ENCODE measurements at places on chromosomes 13 and 19. TPM values are rescaled to one million over a fixed set of nuclear protein-coding genes. Genes with fewer than 3 reads are reported as not detected.
A peak's percentile ranks its signal among the peaks of the same experiment; 100 is the strongest.

GRCh38 chr19:51140441-51140840, 1.7 kb upstream of the SIGLEC7 start:
- DNase-seq, result no peak

GRCh38 chr13:44786756-44787155, 202.5 kb downstream of the NUFIP1 start:
- DNase-seq, result no peak

DNA sequence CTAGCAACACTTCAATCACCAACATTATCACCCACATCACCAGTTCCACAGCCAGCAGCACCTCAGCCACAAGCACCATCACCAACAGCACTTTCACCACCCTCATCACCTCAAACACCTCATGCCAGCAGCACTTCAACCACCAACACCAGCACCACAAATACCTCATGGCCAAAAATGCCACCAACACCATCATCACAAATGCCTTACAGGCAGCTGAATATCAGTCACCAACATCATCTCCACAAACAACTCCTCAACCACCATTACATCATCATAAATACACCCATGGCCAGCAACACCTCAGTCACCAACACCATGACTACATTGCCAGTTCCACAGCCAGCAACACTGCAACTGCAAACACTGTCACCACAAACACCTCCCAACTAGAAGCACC, 10.4 kb downstream of the FCER2 start:
- no peak for DNase-seq

- DNase-seq, result peak; percentile 87
Observed at GRCh38 chr19:12163826-12164225, 930 bp downstream of the ZNF136 start.

Gene CNFN
- not detected for total RNA-seq

- peak; percentile 56 for DNase-seq
Observed at GRCh38 chr19:46945694-46946489, 73.7 kb upstream of the NPAS1 start.

Gene P2RY11
- total RNA-seq, result 6.3 TPM

GRCh38 chr13:75359266-75359665, 122.7 kb downstream of the TBC1D4 start:
- DNase-seq, result peak; percentile 97

GRCh38 chr13:97364031-97364430, 69.9 kb upstream of the RAP2A start:
- no peak for DNase-seq

All from GM23248 (cell line).